ENCODE measurements at places on chromosomes 5 and 9.

DNA sequence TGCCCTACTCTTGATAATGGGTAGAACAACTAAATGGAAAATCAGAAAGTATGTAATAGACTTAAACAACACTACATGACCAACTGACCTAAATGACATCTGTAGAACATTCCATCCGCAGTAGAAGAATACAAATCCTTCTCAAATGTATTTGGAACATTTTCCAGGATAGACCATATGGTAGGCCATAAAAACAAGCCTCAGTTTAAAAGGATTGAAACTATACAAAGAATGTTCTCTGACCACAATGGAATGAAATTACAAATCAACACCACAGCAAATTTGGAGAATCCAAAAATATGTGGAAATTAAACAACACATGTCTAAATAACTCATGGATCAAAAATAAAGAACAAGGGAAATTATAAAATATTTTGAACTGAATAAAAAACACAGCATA, 189.2 kb downstream of the NDUFS4 start:
- no peak for DNase-seq

GRCh38 chr5:24646915-24647314, 2.1 kb upstream of the CDH10 start:
- DNase-seq: no peak

DNA sequence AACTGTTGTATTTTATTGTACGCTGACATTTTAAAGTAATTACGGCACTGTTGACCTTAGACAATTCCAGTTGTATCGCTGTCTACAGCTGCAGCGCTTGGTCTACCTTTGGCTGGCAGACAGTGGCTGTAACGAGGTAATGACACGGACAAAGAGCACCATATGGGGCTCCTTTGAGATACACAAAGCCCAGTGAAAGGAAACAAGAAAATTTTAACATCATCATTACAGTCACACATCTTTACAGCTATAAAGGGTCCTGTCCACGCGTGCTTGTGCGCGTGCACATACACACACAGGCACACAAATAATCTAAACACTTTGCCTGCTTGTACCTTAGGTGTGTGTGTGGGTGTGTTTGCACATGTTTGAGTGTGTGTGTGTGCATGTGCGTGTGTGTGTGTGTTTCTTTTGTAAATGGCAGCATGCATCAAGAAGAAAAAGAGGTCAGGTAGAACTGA, 946.0 kb downstream of the NR2F1-AS1 start:
- no peak for DNase-seq

- no peak for DNase-seq
Measured at GRCh38 chr5:40983781-40984180, 74.5 kb downstream of the C7 start.

GRCh38 chr5:43582082-43583005, 20.6 kb upstream of the NNT start:
- no peak for DNase-seq

DNA sequence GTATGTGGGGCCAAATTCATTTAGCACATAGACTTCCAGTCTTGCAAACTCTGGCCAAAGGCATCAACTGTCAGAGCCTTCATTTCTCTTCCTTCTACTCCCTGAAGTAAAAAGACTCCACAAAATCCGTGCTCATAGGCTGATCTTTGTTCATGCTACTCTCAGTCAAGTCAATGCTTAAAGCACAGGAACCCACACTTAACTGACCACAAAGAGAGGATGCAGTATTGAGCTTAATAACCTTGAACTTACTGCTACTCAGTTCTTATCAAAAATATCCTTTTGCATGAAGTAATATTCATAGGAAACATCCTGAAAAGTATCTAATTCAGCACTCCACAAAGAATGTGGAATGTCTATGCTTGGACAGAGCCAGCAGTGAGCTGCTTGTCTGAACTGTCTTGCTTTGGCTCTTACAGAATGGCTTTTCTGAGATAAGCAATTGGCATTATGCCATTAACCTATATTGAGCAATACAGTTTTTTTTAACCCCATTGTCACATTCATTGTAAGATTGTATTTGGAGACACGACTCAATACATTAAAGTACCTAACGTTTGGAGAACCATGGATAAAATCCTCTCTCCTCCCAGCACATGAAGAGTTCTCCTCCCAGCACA, 21.7 kb downstream of the LPAR1 start:
- DNase-seq: no peak

- no peak for DNase-seq
Measured at GRCh38 chr5:37881359-37881758, 41.5 kb upstream of the GDNF start.

DNA sequence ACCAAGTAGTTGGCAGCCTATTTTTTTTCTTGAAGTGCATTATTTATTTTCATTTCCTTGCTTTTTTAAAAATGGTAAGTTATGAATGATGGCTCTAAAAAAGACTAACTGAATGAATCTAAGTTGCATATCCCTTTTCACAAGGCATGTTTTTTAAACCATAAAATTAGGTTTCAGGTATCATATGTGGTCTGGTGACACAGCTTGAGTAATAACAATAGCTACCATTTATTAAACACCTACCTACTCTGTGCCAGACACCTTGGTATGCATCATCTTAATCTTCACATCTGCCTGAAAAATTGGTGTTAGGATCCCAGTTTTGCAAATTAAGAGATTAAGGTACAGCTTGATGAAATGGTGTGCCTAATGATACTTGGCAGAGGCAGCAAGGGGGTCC, 4.3 kb upstream of the GABBR2 start:
- no peak for DNase-seq

- DNase-seq: no peak
Measured at GRCh38 chr5:93887678-93888077, 146.3 kb upstream of the POU5F2 start.

- DNase-seq: no peak
Measured at GRCh38 chr9:109604781-109605180, 106.7 kb upstream of the PTPN3 start.

DNA sequence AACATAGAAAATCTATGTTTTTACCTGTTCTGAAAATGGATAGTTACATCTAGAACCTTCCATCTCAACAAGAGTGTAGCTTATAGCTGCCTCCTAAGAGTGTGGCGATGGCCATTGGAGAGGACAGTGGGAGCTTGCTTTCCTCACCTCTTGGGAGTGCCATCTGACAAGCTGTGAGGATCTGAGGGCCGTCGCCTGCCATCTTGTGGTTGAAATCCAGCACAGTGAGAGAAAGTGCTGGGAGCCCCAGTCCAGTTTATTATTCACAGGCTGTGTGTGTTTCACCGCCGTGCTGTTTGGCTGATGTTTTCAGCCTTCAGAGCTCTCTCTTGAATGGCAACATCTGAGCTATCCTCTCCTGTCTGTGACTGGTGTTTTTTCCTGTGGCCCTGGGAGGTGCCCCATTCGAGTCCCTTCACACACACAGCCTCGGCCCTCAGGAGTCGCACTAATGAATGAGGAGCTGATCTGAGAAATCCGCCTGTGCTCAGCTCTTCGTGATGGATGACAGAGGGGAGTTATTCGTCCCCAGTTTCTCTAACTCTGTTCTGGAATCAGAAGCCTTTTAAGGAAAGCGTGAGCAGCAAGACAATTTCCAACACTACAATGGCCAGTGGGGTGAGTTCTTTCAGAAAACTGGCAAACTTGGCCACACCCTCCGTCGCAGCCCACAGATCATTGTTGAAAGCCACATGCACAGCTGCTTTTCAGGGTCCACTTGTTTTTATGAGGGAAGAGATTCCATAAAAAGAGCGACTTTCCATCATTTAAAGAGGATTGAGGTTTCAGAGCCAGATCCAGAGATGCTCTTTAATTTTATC, 170.3 kb downstream of the PDZD2 start:
- DNase-seq: no peak

DNA sequence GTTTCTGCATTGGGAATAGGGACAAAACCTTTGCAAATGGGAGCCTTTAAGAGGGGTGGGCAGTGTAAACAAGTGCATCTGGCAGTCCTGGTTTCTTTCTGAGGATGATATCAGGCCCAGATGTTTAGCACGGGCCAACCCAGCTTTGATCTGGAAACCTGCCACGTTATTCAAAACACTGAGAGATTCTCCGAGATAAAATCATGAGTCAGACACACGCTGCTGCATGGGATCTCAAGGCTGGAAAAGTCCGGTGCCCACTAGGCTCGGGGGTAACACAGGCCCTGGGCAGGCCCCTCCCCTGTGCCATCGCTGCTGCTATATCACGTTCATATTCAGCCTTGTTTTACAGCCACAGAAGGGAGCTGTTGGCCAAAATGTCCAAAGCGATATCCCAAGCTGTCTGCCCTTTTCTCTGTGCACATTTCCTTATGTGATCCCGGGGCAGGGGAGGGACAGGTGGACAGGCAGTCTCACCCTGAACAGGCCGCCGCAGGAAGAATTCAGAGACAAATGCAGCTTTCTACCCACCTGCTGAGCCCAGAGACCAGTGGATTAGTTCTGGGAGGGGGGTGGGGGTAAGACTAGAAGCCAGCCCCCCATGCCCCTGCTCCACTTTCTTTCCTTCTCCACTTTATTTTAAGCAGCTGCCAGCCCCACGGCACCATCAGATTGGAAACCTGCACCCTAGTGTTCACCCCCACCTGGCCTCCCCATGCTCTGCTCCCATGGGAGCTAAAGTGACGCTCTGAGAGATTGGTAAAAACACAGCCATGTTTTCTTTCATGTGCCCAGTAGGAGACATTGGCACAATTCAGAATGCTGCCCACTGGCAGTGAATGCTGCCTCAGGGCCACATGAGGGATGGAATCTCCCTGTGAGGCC, 63.1 kb downstream of the TMOD1 start:
- DNase-seq: peak; percentile 27

GRCh38 chr5:59125011-59125961, 542.4 kb downstream of the RAB3C start:
- no peak for DNase-seq

- no peak for DNase-seq
Measured at GRCh38 chr9:14383294-14383693, 69.4 kb upstream of the NFIB start.

GRCh38 chr5:76601470-76601869, 21.7 kb downstream of the F2RL2 start:
- DNase-seq: no peak

DNA sequence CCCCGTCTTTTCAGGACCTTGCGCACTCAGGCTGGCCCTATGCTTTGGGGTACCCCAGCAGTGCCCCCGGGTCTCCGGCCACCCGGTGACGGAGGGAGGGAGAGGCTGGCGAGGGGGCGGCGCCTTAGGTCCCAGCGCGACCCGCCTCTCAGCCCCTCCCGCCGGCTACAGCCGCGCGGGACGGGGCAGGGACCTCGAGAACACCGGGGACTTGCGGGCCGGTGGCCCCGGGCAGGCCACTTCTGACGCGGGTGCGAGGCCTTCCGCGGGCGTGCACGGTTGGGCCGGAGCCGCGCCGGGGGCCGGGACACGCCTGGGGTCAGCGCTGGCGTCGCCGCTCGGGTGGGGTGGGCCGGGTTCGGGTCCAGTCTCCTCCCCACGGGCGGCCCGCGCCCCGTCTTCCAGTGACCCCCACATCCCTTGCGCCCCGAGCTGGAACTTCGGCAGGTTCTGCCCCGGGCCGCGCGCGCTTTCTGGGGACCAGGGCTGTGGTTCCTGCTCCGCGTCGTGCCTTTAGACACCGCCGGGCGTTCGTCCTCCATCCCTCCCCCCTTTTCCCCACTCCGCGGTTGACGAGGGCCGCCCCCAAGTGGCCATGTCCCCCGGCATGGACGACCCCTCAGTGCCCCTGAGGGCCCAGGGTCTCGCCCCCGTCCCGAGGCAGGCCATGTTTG, 3.8 kb upstream of the SQSTM1 start:
- DNase-seq: no peak

DNA sequence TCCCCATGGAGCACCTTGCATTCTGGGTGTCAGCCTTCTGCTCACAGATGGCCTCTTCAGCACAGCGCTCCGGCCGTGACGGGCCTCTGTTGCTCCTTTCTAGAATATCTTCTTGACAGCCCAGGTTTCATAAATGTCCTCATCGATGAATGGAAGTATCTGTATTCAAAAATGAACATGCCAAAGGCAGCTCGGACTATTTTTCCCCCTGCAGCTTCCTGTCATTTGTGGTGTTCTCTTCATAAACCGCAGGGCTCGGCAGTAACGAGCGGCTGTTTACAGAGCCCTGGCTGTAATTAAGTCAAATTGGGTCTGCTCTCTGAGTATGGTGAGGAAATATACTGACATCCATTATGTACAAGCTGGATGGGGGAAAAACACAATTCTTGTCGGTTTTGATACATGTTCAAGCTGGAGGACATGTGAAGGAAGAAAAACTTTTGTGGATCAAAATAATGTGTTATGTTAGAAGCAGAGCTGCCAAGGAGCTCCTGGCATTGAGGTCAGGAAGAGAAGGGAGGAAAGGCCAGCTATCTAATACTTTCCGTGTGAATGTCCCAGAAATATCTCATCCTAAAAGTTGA, 154.1 kb upstream of the CD180 start:
- DNase-seq: no peak

- no peak for DNase-seq
Measured at GRCh38 chr5:56129288-56129687, 103.8 kb downstream of the ANKRD55 start.

DNA sequence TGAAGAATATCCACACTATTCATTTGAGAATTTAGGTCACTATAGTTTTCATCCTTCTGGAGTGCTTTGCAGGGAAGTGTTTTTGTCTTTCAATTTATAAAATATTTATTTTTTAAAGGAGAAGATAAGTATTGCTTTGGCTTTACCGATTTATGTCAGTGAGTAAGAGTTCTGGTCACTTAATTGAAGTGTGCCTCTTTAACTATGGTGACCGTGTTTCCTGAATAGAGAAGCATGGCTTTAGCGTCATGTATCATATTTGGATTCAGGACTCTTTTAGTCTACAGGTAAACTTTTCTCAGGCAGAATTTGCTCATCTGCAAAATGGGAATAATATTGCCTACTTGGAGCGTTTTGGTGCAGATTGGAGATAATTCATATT, 902 bp downstream of the BDP1 start:
- no peak for DNase-seq

DNA sequence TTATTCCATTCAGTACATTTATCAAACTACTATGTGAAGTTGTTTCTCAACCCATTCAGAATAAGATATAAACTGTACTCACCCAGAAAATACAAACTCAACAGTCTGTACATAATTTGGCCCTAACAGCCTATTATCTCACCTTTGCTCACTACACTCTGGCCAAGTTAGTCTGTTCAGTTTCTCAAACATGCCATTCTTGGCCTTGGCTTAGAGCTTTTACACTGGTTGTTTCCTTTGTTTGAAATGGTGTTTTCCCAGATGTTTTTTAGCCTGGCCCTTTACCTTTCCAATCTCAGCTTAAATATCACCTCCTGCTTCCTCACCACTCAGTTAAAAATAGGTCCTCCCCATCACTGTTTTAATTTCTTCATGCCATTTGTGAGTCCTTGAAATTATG, 13.6 kb downstream of the CDC42SE2 start:
- no peak for DNase-seq

DNA sequence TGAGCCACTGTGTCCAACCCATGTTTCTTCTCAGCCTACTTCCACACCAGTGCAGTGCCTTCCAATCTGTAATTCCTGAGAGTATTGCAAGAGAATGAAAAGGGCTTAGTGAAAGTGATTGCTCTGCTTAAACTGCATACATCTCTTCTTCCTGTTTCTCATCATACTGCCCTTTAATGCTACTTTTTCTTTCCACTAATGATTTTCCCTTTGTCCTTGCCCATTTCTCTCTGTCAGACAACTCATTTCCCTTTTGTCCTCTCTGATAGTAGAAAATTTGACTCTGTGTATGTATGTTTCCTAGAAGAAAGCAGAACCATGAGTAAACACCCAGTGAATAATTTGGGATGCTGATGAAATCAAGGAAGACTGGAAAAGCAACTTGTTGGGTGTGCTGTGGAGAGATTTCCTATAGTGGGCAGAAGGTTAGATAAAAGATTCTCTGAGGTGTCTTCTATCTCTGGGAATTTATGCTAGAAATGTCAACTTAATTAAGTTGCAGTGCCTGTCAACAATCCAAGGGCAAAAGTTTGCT, 102.2 kb upstream of the CHD1 start:
- DNase-seq: no peak

GRCh38 chr5:59519338-59519737, 374.2 kb downstream of the PDE4D start:
- DNase-seq: no peak
